ENCODE measurements at places on chromosomes 7 and 10.

- no peak for DNase-seq
These were observed 8.7 kb downstream of the PDSS1 start for GRCh38 chr10:26706206-26706605.

GRCh38 chr7:158192184-158192835 lies 395.3 kb downstream of the PTPRN2 start:
- no peak for DNase-seq

DNA sequence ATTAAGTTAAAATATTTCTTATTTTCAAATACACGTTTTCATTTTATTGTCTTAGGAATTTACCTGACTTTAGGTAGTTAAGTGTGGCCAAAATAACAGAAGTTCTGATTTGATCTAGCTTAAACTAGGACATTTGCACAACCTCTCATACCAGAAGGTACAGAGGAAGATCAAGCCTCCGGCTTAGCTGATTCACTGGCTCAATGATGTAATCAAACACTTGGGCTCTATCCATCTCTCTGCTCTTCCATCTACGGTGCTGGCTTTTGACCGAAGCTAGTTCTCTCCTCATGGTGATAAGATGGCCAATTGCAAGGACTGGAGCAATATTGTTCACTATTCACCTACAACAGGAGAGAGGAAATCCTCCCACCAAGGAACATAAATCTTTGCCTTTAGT lies 12.2 kb upstream of the HYCC1 start:
- no peak for DNase-seq

DNA sequence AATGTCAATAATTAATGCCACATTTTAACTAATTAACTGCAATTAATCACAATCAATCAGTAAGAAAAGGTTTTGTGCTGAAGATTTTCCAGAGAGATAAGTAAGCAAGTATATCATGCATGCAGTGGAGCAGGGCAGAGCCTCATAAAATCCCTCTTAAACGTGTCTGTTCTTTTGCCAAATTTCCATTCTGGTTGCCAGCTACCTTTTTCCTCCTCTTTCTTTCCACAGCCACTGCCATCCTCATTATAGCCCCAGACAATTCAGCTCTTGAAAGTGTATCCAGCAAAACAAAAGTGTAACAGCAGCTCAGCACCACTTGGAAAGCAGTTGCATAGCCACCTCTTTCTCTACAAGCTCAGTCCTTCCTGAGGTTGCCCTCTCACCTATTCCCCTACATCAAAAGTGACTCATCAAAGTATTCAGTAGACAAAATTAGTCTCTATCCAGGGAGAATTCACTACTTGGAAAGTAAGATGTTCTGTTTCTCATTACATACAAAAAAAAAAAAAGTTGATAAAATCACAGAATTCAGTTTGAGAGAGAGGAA lies 26.9 kb upstream of the EPHB6 start:
- no peak for DNase-seq

DNA sequence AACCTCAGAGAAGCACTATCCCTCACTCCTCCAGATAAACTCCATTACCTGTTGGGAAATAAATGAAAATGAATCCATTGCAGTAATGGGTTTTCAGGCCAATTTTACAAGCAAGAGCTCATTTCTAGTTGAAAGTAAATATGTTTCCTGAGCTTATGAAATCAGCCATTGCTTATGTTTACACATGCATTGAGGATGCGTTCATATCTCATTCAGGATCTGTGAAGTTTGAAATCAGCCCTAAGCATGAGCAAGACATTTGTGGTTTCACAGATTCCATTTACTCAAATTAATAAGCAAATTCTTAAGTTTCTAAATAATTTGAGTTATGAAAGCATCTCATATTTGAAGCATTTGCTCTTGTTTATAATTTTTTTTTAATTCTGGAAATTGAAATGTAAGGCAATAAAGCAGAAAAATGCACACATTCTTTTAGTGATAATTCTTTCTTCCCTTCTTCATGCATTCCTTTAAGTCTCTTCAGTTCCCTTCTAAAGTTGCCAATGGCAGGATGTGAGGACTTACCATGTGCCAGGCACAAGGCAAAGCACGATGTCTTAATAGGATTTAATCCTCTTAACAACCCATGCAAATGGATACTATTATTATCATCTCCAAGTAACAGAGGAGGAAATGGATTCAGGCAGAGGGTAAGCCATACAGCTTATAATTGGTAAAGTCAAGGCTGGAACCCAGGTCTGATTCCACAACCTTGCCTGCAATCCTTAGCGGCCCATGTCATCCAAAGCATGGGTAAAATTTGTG lies 35.0 kb upstream of the CTTNBP2 start:
- no peak for DNase-seq

DNA sequence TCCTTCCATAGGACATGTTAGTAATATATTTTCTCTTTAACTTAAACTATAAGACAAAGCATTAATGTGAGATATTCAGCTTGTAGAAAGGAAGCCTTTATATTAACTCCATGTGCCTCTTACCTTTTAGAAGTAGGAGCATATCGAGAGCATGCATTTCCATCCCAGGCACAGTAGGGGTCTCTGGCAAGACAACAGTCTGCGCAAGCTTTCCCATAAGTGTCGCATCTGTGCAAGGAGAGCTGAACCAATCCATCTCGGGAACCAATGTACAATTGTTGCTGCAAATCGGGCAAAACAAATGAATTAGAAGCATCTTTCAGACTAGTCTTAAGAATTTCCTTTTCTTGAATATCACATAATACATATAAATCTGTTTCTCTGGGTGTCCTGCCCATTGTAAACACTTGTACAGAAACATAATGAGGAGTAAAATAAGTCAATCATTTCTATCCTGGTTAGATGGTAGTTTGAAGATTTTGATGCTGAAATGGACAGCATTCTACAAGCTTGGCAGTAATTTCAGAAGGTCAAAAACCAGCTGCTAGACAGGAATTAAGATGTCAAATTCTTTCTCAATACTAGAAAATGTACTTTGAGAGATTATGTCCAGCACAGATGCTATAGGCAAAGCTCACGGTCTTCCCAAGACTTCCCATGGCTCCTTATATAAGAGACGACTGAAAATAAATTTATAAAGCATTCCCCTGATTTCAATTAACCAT lies 171.8 kb downstream of the SEMA3D start:
- no peak for DNase-seq

DNA sequence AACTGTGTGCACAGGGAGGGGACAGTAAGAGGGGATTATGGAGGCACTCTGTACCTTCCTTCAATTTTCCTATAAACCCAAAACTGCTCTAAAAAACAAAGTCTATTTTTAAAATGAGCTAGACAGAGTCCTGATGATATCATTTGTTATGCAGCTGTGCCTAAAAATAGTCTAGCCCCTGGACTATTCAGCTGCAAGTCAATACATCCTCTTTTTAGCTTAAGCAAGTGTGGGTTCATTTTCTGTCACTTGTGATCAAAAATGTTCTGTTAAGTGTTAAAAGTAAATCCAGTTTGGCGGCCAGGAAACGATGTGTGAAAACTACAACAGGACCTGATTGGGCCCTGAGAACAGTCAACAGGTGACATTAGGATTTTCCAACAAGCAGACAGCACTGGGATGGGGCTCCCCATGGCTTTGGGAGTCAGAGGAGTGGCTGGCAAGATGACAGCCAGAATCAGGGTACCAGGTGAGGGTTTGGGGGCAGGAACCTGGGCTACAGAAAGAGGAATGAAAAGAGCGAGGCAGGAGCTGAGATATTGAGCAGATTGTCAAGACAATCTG lies 33.9 kb downstream of the FAM107B start:
- DNase-seq = no peak

- DNase-seq = no peak
These were observed 722.6 kb downstream of the GATA3 start for GRCh38 chr10:8776926-8777622.
